ENCODE measurements at places on chromosomes 5 and 9.
A peak's percentile ranks its signal among the peaks of the same experiment; 100 is the strongest.

GRCh38 chr9:18480662-18481093 lies 6.7 kb downstream of the ADAMTSL1 start:
- peak; percentile 26 for DNase-seq

DNA sequence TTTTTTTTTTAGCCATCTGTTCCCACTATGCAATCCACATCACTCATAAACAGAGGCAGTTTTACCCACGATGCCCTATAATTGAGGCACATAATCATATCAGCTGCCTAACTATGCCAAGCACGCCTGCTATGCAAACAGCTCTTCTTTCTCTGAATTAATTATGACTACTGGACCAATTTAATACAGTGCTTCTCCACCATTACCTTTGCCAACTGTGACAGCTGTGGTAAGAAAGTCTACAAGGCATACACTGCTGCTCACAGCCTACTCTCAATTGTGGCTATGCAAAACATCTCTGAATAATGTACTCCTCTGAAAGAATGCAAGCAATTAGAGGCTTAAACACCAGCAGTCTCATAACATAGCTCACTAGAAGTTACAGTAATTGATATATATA lies 97.1 kb downstream of the DTWD2 start:
- no peak for DNase-seq

GRCh38 chr5:80246995-80247729 lies 8.7 kb downstream of the SERINC5 start:
- no peak for DNase-seq

DNA sequence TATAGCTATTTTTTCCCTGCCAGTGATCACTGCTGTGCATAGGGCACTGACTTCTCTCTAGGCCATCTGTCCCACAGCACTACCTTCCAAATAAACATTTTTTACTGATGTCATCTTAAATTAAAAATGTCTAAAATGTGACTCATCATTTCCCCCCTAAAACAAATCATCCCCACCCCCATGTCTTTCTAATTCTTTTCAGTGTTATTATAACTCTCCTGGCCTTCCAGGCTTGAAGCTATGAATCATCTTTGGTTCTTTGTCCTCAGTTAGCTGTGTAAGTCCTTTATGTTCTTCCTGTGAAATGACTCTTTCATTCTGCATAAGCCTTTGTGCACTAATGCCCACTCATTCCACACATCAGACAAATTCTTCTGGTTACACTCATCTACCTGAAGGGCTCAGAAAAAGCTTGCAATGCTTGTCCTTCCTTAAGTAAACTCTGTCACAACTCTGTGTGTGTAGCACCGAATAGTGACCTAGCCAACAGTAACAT lies 78.1 kb downstream of the CFAP95 start:
- no peak for DNase-seq
